Activated CD4-positive, alpha-beta memory T cell treated with anti-CD3 and anti-CD28 coated beads, Interleukin-2, amount 10 ng/mL, durations not matched to agents 7 days and 5 days (primary cell): ENCODE measurements at places on chromosomes 16 and 17.

DNA sequence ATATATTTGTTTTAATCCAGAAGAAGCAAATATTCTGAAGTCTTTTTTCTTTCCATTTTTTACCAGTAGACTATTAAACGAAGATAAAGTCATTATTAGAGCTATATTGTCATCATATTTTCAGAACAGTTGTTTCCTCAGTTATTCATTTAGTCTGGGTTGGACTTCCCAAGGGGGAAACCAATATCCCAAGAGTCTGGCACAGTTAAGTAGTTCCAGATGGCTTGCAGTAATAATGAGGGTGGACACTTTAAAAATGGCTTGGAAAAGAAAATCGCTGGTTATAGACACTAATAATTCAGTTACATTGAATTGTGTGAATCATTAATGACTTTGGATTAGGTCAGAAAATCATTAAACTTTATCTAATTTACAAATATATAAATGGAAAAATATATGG lies 3.9 kb downstream of the PPM1E start:
- no peak for DNase-seq

GRCh38 chr16:89094252-89094879 lies 714 bp downstream of the ACSF3 start:
- peak; percentile 31 for DNase-seq

GRCh38 chr16:14070555-14070876 lies 603 bp upstream of the MRTFB start:
- no peak for DNase-seq

DNA sequence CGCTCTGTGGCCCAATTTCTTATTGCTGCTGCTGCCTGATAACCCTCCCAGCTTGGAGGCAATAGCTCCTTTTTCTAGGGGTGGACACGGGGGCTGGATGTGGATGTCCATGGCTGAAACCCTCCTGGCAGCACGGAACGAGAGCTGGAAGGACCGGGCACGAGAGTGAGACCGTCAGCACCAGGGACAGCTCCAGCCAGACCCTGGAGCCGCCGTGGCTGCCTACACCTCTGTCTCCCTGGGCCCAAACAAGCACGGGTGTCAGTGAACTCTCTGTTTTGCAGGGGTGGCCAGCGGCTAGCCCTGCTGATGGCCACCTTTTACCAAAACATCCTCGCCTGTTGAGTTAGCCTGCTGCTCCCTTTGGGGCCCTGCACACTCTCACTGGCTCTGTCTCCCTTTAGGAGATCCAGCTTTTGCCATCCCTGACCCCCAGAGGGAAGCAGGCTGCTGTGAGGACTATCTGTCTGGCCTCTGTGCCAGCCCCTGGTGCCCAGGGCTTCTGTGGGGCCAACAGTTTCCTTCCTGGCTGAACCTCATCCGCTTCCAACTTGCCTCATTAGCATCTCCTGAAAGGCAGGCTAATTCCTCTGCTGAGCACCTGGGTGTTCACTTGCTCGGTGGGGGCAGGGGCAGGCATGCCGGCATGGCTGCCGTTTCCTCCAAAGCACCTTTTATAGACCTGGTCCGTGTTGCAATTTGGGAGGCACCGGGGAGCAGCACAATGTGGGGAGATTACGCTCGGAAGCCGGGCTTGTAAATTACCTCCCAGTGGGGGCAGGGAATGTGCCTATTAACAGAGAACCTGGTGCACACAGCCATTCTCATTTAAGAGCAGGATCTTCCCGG lies 118.1 kb downstream of the ENGASE start:
- peak; percentile 36 for DNase-seq

GRCh38 chr16:53220585-53220984 lies 165.8 kb downstream of the CHD9 start:
- no peak for DNase-seq

DNA sequence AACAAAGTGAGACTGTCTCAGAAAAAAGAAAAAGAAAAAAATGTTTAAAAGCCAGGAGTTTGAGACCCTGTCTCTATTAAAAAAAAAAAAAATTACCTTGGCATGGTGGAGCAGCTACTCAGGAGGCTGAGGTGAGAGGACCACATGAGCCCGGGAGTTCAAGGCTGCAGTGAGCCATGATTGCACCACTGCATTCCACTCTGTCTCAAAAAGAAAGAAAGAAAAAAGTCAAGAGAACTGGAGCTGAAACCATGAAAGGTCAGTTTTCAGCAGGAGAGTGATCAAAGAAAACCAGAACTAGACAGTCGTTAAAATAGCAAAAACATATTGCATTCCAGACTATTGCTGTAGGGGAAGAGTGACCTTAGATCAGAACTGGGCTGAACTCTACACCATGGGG lies 8.8 kb downstream of the QPRT start:
- no peak for DNase-seq

GRCh38 chr17:6347776-6348175 lies 87.1 kb downstream of the AIPL1 start:
- no peak for DNase-seq

GRCh38 chr16:1261131-1261892 lies 5.4 kb downstream of the TPSD1 start:
- DNase-seq, result no peak

DNA sequence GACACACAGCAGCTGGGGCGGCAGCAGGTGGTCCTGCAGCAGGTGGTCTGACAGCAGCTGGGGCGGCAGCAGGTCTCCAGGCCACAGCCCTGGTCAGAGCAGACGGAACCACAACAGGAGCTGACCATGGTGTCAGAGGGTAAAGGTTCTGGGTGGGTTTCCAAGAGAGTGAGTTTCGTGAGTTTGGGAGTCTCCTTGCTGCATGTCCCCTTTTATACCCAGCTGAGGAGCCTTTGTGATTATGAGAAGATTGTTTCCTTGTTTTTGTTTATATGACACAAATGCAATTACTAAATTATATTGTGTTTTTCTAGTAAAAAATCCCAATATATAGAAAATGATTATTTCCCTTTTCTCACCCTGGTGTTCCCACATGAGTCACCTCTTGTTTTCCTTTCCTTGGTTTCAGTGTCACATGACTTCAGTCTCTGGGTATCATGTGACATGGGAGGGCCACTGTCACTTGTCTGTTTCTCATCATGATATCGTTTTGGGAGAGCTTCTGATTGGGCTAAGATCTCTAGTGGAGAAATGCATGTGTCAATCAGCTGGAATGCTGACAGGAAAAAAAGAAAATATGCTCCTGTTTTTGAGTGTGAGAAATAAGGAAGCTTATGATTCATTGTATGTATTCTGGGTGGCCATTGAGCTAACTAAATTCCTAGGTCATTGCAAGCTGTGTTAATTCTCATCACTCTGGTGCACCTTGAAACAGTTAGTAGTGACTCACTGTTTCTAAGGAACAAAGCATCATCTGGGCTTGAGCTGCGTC lies at the start of gene KRTAP4-6:
TSS of gene KRTAP4-6 (minus strand) at position 185 of the 772 bp plus-strand sequence. CDS start at position 128, 57 bp downstream.
- no peak for DNase-seq

- peak; percentile 22 for DNase-seq
Measured at GRCh38 chr16:50473356-50473945, 74.7 kb upstream of the NKD1 start.

- no peak for DNase-seq
Measured at GRCh38 chr16:28482026-28482425, 9.8 kb downstream of the CLN3 start.

DNA sequence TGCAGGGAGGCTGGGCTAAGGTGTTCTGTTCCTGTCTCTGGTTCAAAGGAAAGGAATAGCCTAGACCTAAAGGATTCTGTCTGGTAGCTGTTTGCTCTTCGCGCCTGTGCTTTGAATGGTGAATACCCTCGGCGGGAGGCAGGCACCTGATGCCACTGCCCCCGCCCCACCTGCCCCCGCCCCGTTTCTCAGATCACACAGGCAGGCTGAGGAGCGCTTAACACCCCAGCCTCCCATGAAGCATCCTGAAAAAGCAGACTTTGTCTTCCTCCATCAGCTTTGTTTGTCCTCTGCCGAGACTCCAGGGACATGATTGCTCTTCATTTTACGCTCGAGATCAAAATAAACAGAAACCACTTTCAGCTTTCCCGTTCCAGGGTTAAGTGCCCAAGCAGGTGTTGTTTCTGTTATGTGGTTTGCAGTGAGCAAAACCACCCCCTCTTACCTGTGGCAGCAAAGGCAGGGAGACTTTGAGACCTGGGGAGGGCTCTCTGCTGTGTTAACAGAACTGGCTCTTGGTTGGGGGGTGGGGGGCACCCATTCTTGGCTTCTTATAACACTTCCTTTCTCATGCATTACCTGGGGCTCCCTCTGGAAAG lies 452.1 kb downstream of the WWOX start:
- DNase-seq, result no peak

DNA sequence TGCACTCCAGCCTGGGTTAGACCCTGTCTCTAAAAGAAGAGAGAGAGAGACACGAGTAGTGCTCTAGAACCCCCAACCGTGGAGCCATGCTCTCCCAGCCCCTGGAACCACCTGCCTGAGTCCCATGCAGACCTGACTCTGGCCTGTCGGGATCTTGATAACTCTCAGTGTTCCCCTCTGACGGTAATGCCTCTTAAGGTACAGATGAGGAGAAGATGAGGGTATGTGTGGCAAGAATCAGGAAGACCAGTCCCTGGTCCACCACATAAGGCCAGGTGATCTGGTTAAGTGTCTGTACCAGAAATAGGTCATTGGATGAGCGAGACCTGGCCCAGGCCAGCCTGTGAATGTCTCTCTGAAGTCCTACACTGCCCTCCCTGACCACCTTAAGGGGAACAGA lies 18.4 kb downstream of the OSBPL7 start:
- DNase-seq, result no peak

DNA sequence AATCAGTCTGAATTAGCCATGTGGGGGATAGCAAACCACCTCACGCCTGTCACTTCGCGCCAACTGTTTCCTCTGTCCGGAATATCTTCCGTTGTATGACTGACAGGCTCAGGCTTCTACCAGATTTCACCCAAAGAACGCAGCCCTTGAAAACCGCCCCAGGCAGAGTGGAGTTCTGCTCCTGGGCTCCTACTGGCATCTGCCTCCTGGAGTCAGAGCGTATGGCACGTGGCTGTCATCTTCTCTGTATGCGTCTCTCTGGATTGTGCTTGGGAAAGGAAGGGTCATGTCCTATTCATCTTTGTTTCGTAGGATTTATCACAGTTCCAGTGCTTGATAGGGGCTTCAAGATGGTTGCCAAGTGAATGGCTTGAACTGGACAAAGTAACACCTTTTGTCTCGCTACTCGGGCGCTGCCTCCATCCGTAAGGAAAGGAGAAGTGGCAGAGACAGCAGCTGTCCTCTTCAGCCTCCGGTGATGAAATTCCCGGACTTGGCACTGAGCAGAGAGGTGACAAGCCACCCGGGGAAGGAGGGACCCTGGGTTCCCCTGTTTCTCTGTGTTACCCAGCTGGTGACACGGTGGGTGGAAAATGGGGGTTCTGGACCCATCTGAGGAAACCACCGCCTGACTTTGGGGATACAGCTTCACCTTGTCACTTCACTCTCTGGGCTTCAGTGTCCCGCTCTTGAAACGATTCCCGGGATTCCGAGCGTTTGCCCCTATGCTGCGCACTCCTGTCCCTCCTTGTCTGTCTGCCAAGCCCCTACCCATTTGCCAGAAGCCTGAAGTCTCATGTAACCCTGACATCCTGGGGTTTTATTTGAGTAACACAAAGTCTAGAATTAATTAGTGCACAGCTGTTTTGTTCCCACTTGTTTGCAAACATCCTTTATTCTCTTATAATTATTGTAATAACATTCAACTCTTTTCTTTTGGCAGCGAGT lies 13.9 kb downstream of the KIAA0513 start:
- no peak for DNase-seq

GRCh38 chr17:81593105-81593871 lies 41.1 kb upstream of the FAAP100 start:
- DNase-seq, result no peak

DNA sequence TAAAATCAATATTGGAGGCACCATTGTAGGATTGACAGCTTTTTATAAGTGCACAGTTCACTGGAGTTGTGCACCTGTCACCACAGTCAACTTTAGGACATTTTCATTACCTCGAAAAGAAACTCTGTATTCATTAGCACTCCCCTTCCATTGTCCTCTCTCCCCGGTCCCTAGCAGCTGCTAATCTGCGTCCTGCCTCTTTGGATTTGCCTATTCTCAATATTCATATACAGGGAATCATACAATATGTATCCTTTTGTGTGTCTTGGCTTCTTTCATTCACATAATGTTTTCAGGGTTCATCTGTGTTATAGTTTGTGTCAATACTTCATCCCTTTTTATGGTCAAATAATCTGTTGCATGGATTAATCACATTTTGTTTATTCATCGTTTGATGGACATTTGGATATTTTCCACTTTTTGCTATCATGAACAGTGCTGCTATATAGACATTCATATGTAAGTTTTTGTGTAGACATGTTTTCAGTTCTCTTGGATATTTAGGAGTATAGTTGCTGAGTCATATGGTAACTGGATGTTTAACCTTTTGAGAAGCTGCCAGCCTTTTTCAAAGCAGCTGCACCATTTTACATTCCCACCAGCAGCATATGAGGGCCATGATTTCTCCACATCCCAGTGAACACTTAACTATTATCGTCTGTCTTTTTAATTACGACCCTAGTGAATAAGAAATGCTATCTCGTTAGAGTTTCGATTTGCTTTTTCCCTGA lies 9.8 kb downstream of the DNAJA3 start:
- no peak for DNase-seq

DNA sequence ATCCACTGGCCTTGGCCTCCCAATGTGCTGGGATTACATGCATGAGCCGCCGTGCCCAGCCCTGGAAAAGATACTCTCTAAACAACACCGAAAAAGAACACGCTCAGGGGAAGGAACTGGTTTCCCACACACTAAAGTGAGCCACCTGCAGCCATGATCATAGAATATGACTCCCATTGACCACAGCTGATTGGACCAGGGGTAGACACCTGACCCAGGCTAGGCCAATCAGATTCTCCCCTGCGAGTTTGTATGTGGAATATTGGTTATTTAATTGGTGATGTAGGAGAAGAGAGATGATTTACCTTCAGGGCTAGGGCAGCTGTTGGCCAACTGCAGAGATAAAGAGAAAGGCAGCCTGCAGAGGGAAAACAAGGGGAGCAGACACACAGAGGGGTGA lies 9.0 kb upstream of the GGA2 start:
- DNase-seq, result no peak

DNA sequence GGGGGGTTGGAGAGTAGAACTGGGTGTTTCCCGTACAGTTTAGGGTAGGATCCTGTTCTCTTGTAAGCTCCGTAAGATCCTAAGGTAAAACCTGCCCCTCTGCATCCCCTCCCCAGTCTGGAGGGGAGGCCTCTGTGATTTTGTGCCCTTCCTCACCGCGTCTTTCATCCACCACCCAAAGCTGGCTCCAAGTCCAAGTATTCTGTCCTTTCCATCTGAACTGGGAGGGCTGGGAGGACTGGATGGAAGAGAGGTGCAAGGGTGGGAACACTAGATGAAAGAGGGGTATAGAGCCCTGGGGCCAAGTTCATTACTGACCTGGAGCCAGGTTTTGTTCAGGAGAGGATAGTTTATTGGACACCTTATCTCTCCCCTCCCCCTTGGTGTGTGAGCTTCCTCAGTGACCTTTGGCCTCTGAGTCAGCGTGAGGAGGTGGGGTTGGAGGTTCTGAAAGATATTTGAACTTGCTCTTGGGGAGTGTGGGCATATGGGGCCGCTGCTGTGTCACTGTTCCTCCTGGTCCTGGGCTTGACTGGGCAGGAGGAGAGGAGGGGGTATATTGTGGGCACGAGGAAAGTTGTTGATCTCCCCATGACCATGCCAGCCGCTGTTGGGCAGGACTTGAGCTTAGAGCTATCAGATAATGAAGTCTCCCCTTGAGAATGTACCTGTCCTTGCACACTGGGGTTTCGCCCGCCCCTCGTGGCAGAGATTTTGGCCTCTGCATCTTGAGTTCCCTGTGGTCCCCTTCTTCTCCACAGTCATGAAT lies 1.6 kb downstream of the LASP1 start:
- DNase-seq, result peak; percentile 84

GRCh38 chr17:45687594-45687993 lies 96.5 kb upstream of the CRHR1 start:
- no peak for DNase-seq

GRCh38 chr16:67419931-67420330 lies 3.7 kb upstream of the ZDHHC1 start:
- DNase-seq, result no peak

- peak; percentile 13 for DNase-seq
Measured at GRCh38 chr17:83177611-83178532, 98.5 kb downstream of the METRNL start.
